ENCODE measurements at places on chromosomes 5 and 9. TPM values are rescaled to one million over a fixed set of nuclear protein-coding genes. Genes with fewer than 3 reads are reported as not detected.

GRCh38 chr5:33170411-33170810, 270.4 kb upstream of the TARS1 start:
- no peak overlapping the region for H3K27ac ChIP-seq
- no peak overlapping the region for H3K4me3 ChIP-seq
- H3K36me3 ChIP-seq = no peaks in the 10 kb centered on the region
- no peaks in the 10 kb centered on the region for H3K4me1 ChIP-seq
- no peak for DNase-seq
- H3K27me3 ChIP-seq = no peaks in the 10 kb centered on the region

AQP7 gene
- polyA plus RNA-seq = not detected

CD180 gene
- polyA plus RNA-seq = not detected

DNA sequence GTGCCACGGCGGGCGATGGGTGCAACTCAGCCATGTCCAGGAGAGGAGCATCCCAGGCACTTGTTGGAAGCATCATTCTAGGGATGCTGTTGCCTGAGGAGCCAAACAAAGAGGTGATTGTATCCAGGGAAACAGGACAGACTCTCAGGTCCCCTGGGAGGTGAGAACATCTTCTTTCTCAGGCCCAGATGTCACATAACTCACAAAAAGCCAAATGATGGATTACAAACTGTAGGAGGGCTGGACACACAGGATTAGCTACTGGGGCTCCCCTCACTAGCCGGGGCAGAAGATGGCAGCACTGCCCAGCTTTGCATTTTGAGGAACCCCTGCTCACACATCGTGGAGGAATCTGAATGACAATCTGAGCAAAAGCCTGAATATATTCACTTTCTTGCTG, 64.7 kb upstream of the NFIL3 start:
- H3K4me3 ChIP-seq = no peak overlapping the region
- H3K27me3 ChIP-seq = no peaks in the 10 kb centered on the region
- H3K4me1 ChIP-seq = no peaks in the 10 kb centered on the region

DNA sequence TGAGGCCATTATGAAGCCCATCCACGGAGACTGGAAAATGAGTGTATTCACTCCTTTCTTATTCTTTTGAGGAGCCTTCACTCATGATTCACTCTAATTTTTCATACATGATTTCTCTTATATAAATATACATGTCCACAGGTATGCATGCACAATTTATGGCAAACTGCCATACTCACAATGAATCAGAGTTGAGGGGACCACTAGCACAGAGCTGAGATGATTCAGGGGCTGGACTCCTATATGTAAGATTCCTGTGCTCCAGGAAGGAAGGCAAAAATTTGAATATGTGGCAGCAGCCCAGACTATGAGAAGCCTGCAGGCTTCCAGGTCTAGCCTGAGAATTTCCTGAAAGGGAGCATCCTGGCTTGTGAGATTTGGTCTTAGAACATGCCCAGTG, 484.6 kb downstream of the PRELID2 start:
- H3K4me1 ChIP-seq = peaks cover 21% of the 10 kb centered on the region
- no peaks in the 10 kb centered on the region for H3K27me3 ChIP-seq
- no peaks in the 10 kb centered on the region for H3K36me3 ChIP-seq

DNA sequence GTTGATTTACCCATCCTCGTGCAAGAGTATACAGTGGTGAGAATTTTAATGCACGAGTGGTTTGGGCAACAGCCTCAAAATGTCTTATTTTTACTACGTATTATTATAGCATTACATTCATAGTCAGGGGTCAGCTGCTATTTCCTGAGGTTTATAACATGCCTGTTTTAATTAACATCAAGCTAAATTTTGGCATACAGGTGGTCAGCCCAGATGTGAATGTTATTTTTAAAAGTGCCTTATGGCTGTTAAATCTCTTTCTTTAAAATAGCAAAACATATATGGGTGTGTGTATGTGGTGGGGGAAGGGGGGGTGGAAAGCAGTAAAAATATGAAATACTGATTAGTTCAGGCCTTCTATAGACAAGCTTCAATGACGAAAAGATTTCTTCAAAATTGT, 424.5 kb upstream of the CLINT1 start:
- no peaks in the 10 kb centered on the region for H3K36me3 ChIP-seq
- H3K27me3 ChIP-seq = no peaks in the 10 kb centered on the region
- no peak overlapping the region for H3K27ac ChIP-seq
- H3K4me1 ChIP-seq = no peaks in the 10 kb centered on the region

DNA sequence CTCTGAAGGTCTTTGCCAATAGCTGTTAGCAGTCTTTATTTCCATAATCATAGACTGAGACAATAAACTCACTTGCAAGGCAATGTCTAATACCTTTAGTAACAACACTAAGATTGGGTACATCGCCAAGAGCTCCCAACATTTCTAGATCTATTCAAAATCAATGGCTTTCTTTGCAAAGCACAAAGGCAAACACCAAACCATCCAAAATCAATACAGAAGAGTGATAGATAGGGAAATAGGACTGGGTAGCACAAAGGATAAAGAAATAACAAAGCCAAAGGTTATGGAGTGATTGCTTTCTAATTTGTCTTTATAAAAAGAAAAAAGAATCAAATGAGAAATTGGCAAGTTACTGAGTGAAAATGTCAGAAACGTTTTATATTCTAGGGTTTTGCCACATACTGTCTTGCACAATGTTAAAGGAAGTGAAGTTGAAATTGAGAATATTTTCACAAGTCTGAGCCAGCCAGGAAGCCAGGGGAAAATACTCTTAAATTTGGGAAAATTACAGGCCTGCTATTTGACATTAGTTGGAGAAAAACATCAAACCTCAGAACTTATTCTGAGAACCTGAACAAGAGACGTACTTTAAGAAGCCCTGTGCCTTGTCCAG, 53.3 kb upstream of the LHFPL2 start:
- DNase-seq = no peak
- H3K4me3 ChIP-seq = no peak overlapping the region
- peaks cover 10% of the 10 kb centered on the region for H3K4me1 ChIP-seq
- no peak overlapping the region for H3K27ac ChIP-seq

- H3K27ac ChIP-seq = no peak overlapping the region
- H3K27me3 ChIP-seq = no peaks in the 10 kb centered on the region
- H3K4me3 ChIP-seq = no peak overlapping the region
- no peaks in the 10 kb centered on the region for H3K36me3 ChIP-seq
- DNase-seq = no peak
- no peaks in the 10 kb centered on the region for H3K4me1 ChIP-seq
These were observed 103.1 kb downstream of the FBN2 start for GRCh38 chr5:128434993-128435392.

Measured in endothelial cell of umbilical vein (primary cell).